ENCODE measurements at places on chromosomes 7 and 10. TPM values are rescaled to one million over a fixed set of nuclear protein-coding genes. Genes with fewer than 3 reads are reported as not detected.
A peak's percentile ranks its signal among the peaks of the same experiment; 100 is the strongest.

The VENTX gene
- not detected for total RNA-seq

The GALNT17 gene
- not detected for total RNA-seq

The STEAP4 gene
- total RNA-seq, result not detected

- DNase-seq, result peak; percentile 23
Measured at GRCh38 chr7:21543528-21544302, 876 bp downstream of the DNAH11 start.

- DNase-seq, result no peak
Measured at GRCh38 chr7:150976529-150977381, 1.4 kb downstream of the KCNH2 start.

GRCh38 chr10:87763086-87763861 is 54.8 kb downstream of the ATAD1 start:
- DNase-seq, result no peak

DNA sequence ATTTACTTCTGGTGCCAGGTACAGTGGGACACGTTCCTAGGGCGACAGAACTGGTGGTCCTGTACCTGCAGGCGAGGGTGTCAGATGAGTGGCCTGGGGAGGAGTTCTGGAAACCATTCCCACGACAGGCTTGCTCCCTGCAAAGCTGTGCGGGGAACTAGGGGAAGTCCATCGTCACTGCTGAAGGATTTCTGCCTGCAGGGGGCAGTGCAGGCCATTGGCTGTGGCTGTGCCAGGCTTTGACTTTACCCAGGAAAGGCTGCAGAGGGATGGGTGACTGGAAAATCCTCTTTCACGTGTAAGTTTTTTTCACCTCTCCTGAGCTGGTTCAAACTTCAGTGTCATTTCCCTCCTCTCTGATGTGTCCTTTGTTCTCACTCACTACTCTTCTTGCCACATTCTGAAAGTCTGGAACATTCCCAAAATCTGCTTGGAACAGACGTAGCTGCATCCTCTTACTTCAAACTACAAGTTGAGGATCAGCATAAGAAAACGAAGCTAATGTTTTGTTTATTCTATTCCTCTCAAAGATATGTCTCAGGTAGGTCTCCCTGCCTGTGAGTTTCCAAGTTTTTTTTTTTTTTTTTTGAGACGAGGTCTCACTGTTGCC is 126.5 kb downstream of the SH2D4B start:
- peak; percentile 76 for DNase-seq
